ENCODE measurements at places on chromosomes 3 and 15. TPM values are rescaled to one million over a fixed set of nuclear protein-coding genes. Genes with fewer than 3 reads are reported as not detected.
A peak's percentile ranks its signal among the peaks of the same experiment; 100 is the strongest.

GRCh38 chr3:46721009-46721408 is 3.3 kb upstream of the PRSS50 start:
- no peaks in the 10 kb centered on the region for H3K27me3 ChIP-seq
- no peaks in the 10 kb centered on the region for H3K4me1 ChIP-seq
- no peak overlapping the region for H3K27ac ChIP-seq
- no peak for DNase-seq
- H3K36me3 ChIP-seq, result no peaks in the 10 kb centered on the region

- no peak overlapping the region for H3K27ac ChIP-seq
- no peaks in the 10 kb centered on the region for H3K27me3 ChIP-seq
- peaks cover 20% of the 10 kb centered on the region for H3K4me1 ChIP-seq
These were observed 40.3 kb downstream of the UMPS start for GRCh38 chr3:124770336-124771082.

AHSG gene
- not detected for total RNA-seq

KNG1 gene
- total RNA-seq, result 1.1 TPM

DNA sequence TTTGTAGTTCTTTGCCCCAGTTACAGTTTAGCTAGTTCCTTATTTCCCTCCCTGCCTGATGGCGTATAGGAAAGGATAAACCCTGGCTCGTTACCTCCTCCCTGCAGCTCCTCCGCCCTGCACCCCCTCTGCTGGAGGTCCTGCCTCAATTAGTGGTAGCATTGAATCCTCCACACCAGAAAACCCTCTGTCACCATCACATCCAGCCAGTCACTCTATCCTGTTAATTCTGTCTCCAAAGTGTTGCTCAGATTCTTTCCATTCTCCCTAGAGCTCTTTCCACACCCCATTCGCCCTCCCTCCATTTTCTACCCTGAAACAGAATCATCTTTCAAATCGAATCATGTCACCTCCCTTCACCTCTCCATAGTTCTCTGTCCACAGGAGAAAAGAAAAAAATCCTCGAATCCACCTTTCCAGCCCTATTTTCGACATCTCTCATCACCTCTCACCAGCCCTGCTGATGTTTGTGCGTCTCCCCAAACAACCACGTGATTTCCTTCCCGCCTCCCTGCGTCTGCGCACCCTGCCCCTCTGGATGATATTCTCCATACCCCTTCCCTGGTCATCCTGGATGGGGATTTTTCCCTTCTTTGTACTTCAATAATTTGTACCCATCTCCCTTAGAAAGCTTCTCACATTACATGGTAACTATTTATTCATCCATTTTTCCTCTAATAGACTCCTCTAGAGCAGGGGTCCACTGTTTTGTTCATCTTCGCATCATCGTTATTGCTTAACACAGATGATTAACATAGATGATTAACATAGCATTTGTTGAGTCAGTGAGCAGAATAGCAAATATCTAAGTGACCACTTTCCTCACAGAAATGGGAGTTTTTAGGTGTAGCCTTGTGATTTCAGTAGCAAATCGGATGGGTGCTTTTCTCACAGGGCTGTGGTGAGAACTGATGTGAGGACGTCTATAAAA is 37.1 kb downstream of the MAP3K13 start:
- H3K4me1 ChIP-seq, result no peaks in the 10 kb centered on the region
- no peak for DNase-seq
- H3K27ac ChIP-seq, result no peak overlapping the region
- no peak overlapping the region for H3K4me3 ChIP-seq

GRCh38 chr15:37094333-37094914 is 5.9 kb downstream of the MEIS2 start:
- H3K4me1 ChIP-seq, result no peaks in the 10 kb centered on the region
- no peak for DNase-seq
- H3K36me3 ChIP-seq, result no peaks in the 10 kb centered on the region
- no peak overlapping the region for H3K27ac ChIP-seq
- no peaks in the 10 kb centered on the region for H3K27me3 ChIP-seq

ZMYND10 gene
- total RNA-seq, result 0.38 TPM

- no peaks in the 10 kb centered on the region for H3K27me3 ChIP-seq
- no peaks in the 10 kb centered on the region for H3K36me3 ChIP-seq
- no peak overlapping the region for H3K27ac ChIP-seq
- H3K4me1 ChIP-seq, result no peaks in the 10 kb centered on the region
These were observed 38.4 kb downstream of the SLCO3A1 start for GRCh38 chr15:91891788-91892345.

DNA sequence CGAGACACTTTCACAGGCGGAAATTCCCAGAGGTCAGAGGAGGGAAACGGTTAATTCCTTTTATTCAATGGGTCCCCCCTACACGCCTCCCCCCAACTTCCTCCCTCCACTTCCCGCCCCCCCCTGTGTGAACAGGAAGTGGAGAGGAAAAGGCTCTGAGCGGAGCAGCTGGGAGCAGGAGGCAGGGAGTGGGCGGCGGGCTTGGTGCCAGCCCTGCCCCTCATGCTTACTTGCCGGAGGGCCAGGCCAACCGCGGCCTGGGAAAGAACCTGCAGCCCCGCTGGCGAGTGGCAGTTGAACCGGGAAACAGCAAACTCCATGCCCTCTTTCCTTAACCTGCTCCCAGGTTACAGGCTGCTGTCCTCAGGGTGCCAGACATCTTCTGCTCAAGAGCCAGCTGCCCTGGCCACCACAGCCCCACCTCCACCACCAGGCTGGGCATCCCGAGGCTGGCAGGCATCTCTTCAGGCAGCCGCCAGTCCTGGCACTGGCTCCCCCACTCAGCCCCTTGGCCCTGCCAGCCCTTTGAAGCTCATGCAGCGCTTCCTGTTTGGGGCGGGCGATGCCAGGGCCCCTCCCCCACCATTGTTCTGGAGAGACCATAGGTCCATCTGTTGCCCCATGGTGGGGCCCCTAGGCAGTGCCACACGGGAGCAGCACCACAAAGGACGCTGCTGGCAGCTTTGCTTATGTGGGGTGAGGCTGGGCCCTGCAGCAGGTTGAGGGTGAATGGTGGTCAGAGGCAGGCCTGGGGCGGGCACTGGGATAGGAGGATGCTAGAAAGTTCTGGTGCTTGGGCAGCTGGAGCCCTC is 12.9 kb downstream of the VPS18 start:
- H3K27ac ChIP-seq, result peak overlapping the region; percentile 92
- peak overlapping the region; percentile 51 for H3K4me3 ChIP-seq
- H3K27me3 ChIP-seq, result no peaks in the 10 kb centered on the region
- H3K4me1 ChIP-seq, result peaks cover 14% of the 10 kb centered on the region
- H3K36me3 ChIP-seq, result peaks cover 16% of the 10 kb centered on the region
- peak; percentile 83 for DNase-seq

GRCh38 chr3:50186096-50186495 is 5.3 kb upstream of the GNAT1 start:
- H3K4me3 ChIP-seq, result no peak overlapping the region
- H3K27ac ChIP-seq, result no peak overlapping the region
- no peaks in the 10 kb centered on the region for H3K4me1 ChIP-seq
- DNase-seq, result no peak

GRCh38 chr3:99240700-99241099 is 339.2 kb upstream of the DCBLD2 start:
- no peaks in the 10 kb centered on the region for H3K36me3 ChIP-seq
- H3K27me3 ChIP-seq, result no peaks in the 10 kb centered on the region
- DNase-seq, result no peak
- no peak overlapping the region for H3K4me3 ChIP-seq

GRCh38 chr3:43213631-43214030 is 72.7 kb upstream of the SNRK start:
- H3K4me3 ChIP-seq, result no peak overlapping the region
- no peak for DNase-seq
- no peaks in the 10 kb centered on the region for H3K27me3 ChIP-seq
- H3K36me3 ChIP-seq, result no peaks in the 10 kb centered on the region
- peak overlapping the region; percentile 25 for H3K27ac ChIP-seq
- no peaks in the 10 kb centered on the region for H3K4me1 ChIP-seq

DNA sequence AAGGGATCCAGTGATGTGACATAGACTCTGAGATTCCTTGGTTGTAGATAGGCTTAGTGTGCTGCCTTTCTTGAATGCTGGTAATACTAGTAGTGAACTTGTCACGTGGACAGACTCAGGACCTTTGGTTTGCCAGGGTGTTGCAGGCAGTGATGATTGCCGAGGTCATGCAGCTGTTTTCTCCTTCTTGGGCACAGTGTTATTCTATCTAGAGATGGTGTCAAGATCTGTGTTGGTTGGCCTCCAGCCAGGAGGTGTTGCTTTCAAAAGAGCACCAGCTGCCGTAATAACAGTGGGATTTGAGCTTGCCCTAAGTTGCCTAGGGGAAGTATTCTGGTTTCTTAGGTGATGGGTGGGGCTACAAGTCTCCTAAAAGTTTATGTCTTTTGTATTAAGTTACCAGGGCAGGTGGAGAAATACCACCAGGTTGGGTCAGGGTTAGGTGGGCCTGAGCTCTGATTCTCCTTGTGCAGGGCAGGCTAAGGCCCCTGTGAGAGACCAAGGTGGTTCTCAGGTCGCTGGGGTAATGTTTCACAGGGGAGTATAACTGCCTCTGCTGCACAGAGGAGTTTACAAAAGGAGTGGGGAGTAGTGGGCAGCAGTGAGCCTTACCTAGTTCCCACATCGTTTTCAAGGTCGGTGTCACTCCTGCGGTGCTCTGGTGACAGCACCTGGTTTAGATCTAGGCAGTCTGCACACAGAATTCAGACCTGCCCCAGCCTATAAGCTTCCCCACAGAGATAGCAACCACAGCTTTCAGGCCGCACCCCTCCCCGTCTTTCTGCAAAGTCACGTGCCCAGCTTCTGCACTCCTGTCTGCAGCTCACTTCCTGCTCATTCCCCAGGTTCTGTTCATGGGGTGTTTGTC is 350.3 kb downstream of the DOCK3 start:
- H3K27me3 ChIP-seq, result no peaks in the 10 kb centered on the region
- H3K36me3 ChIP-seq, result no peaks in the 10 kb centered on the region
- H3K4me1 ChIP-seq, result no peaks in the 10 kb centered on the region
- DNase-seq, result peak; percentile 79

HYAL1 gene
- total RNA-seq, result 4.3 TPM

- H3K27ac ChIP-seq, result no peak overlapping the region
- H3K4me1 ChIP-seq, result no peaks in the 10 kb centered on the region
- no peak for DNase-seq
- no peaks in the 10 kb centered on the region for H3K27me3 ChIP-seq
- no peaks in the 10 kb centered on the region for H3K36me3 ChIP-seq
- no peak overlapping the region for H3K4me3 ChIP-seq
These were observed 8.5 kb downstream of the TMEM212 start for GRCh38 chr3:171851660-171852058.

- no peak overlapping the region for H3K27ac ChIP-seq
- no peak for DNase-seq
- no peaks in the 10 kb centered on the region for H3K36me3 ChIP-seq
These were observed 84.9 kb downstream of the WWTR1 start for GRCh38 chr3:149572796-149573414.

PRKCD gene
- total RNA-seq, result 68.8 TPM

- H3K27ac ChIP-seq, result no peak overlapping the region
- H3K27me3 ChIP-seq, result no peaks in the 10 kb centered on the region
- no peaks in the 10 kb centered on the region for H3K4me1 ChIP-seq
These were observed 155.3 kb downstream of the NR1I2 start for GRCh38 chr3:119937229-119937628.

DNA sequence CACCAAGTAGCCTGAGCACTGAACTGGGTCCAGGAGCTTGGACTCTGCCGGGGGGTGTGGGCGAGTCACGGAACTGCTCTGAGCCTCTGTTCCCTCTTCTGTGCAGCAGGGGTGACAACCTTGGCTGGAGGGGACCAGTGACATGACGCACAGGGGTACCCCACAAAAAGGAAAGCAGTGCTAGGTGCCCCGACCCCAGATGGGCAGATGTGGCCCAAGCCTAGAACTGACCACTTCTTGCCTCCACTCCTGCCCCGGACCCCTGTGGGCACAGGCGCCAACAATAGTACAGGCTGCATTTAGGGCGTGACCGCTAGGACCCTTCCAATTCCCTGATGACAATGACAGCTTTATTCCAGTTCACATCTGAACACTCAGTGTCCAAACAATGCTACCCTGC is 255.9 kb upstream of the LYSMD4 start:
- no peak overlapping the region for H3K27ac ChIP-seq
- no peaks in the 10 kb centered on the region for H3K4me1 ChIP-seq
- no peak for DNase-seq
- no peaks in the 10 kb centered on the region for H3K27me3 ChIP-seq
- no peaks in the 10 kb centered on the region for H3K36me3 ChIP-seq

GRCh38 chr3:151410891-151411559 is 26.5 kb upstream of the P2RY12 start:
- no peak for DNase-seq
- no peaks in the 10 kb centered on the region for H3K4me1 ChIP-seq
- H3K36me3 ChIP-seq, result no peaks in the 10 kb centered on the region
- H3K27ac ChIP-seq, result no peak overlapping the region
- no peaks in the 10 kb centered on the region for H3K27me3 ChIP-seq

DNA sequence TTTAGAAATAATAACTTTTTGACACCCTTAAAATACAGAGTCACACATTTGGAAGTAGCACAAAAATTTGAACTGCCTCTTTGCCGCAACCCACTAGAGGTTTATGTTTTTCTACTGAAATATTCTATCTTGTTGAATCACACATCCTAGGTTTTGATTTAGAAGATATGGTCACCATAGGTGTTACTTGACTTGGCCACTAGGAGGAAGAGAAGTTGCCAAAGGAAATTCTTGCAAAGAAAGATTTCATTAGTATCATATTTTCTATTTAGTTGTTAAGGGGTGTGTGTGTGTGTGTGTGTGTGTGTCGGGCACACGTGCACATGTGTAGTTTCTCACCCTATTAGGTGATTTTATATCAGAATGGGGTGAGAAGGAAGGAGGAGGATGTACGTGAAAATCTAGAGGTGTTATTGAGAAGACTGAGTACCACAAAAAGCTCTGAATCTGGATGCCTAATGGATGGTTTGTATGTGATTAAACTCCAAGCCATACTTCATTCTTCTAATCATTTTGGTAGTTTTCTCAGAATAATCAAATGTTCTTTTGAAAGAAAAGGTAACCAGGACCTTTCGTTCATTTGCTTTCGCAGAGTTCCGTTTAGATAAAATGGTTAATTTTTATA is 31.5 kb downstream of the ZFAND6 start:
- H3K4me1 ChIP-seq, result no peaks in the 10 kb centered on the region
- H3K27ac ChIP-seq, result no peak overlapping the region
- H3K36me3 ChIP-seq, result no peaks in the 10 kb centered on the region
- H3K4me3 ChIP-seq, result no peak overlapping the region
- no peak for DNase-seq

IL17RC gene
- total RNA-seq, result 123 TPM

DNA sequence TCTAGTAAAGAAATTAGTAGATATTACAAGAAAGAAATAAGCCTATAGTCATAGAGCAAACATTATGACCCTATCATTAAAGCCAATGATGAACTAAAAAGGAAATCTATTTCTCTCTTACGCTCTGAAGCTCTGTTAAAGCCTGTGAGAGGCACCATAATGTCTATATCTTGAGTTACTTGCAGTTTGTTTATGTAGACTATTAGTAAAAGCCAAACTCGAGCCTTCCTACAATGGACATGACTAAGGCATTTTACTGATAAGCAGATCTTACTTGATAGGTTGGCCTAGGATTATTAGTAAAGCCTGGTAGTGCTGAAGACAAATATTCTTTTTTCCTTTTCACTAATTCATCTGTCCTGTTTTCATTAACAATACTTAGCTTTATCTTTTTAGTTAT is 32.7 kb downstream of the LRRC3B start:
- no peak overlapping the region for H3K27ac ChIP-seq
- H3K36me3 ChIP-seq, result no peaks in the 10 kb centered on the region
- H3K4me3 ChIP-seq, result no peak overlapping the region
- H3K27me3 ChIP-seq, result no peaks in the 10 kb centered on the region

Measured in Peyer's patch (tissue), 4 donors.